ENCODE measurements at places on chromosomes 5 and 9.

GRCh38 chr5:54947187-54947586, 38.2 kb downstream of the ESM1 start:
- DNase-seq, result no peak

GRCh38 chr5:104513121-104513602, 950.6 kb upstream of the NUDT12 start:
- no peak for DNase-seq

GRCh38 chr9:128724744-128725211, 851 bp upstream of the ZDHHC12 start:
- DNase-seq, result no peak

DNA sequence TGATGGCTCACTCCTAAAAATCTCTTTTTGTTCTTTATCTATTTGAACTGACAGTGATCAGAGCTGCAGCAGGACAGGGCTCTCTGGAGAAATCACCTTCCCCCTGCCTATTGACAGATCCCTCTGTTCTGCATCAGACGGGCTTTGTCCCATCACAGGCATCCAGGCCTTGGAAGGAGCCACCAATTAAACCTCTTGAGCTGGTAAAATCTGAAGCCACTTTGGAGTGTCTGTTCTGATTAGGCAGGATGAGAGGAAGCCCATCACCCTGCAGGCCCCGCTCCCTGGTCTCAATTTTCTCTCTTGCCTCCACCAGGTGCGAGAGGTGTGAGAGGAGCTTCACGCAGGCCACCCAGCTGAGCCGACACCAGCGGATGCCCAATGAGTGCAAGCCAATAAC, 97.7 kb downstream of the PRDM6 start:
- no peak for DNase-seq

- no peak for DNase-seq
These were observed 40.0 kb upstream of the ORM1 start for GRCh38 chr9:114282926-114283325.

DNA sequence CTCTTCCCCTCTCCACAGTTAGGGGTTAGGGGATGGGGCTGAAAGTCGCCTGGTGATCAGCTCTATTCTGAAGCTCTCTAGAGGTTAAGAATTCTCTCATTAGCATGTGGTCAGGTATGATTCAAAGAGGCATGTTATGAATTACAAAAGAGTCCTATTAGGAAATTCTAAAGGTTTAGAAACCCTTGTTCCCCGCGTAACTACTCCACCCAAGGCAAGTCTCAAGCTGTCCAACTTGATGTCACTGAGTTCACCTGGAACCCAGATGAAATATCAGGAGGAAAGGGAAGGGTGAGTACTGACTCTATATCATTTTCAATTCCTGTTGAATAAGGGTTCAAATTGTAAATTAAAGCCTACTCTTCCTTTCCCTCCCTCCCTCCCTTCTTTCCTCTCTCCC, 18.1 kb upstream of the RNF145 start:
- no peak for DNase-seq

- no peak for DNase-seq
These were observed 123.2 kb downstream of the SPOCK1 start for GRCh38 chr5:137375741-137376526.

- no peak for DNase-seq
These were observed 107.9 kb downstream of the ARHGAP26 start for GRCh38 chr5:142878111-142878510.

DNA sequence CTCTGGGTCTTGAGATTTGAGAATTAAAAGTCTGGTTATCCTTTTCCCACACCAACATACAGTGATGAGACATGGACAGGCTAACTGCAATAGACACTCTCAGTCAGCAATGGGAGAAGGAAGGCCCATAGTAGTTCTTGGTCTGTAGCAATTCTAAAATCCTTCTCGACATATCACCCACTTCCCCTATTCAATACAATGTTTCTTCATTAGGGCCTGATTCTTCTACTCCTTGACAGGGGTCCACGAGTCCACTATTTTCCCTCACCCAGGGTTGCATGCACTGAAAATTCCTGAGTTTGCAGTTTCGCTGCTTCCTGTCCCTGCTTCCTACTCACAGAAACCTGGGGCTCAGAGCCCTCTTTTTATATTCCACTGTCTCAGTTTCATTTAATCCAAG, 402.8 kb downstream of the MAT2B start:
- no peak for DNase-seq

- no peak for DNase-seq
These were observed 54.9 kb downstream of the TMEM167A start for GRCh38 chr5:83022334-83022733.

- no peak for DNase-seq
These were observed 11.4 kb downstream of the SLC38A9 start for GRCh38 chr5:55700745-55701144.

DNA sequence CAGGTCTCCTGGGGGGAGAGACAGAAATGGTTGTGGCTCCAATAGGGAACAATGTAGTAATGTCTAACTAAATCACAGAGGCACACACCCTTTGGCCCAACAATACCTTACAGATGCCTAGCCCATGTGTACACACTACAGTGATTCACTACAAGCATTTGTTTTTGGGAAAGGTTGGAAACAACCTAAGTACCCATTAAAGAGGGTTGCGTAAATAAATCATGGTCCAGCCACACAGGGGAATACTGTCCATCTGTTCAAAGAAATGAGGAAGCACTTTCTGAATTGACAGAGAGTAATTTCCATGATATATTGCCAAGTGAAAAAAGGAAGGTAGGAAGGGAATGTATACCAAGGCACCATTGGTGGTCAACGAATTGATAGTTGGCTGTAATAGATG, 22.0 kb upstream of the GTF3C5 start:
- DNase-seq, result no peak

DNA sequence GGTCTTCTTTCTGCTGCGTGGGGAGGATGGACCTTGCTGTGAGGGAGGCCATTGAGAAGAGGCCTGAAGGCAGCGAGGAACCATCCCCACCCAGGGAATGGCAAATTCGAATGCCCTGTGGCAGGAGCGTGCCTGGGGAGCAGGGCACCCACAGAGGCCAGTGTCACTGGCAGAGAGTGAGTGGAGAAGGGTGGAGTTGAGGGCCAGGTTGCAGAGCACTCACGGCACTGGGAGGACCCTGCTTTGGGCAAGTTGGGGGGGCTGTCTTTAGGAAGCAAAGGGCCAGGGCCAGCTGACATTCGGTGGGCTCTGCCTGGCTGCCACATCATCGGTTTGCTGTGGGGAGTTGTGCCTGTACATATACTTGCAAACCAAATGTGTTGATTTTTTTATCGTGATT, 47.2 kb downstream of the SYK start:
- DNase-seq, result no peak

- DNase-seq, result no peak
These were observed 174.3 kb downstream of the MRPS30 start for GRCh38 chr5:44983006-44983405.

GRCh38 chr9:127931092-127931881, 710 bp upstream of the PIP5KL1 start:
- no peak for DNase-seq

- DNase-seq, result no peak
These were observed 756.8 kb upstream of the CDH6 start for GRCh38 chr5:30436691-30437090.

GRCh38 chr5:34002629-34003328, 5.1 kb downstream of the AMACR start:
- no peak for DNase-seq

DNA sequence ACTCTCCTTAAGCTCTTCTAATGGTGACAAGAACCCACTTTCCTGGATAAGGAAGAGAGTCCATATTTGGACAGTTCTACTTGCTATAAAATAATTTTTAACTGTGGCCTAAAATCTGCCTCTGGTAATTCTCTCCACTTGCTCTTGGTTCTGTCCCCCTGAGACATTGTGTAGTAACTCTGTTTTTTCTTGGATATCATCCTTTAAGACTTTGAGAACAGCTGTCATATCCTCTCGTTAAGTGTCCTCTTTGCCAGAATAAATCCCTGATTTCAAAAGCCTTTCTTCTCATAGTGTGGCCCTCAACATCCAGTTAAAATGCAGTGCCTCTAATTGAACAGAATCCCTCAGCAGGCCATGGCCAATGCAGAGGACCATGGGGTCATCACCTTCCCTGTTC, 101.5 kb downstream of the ARHGEF28 start:
- no peak for DNase-seq

Data from stimulated activated CD4-positive, alpha-beta T cell treated with anti-CD3 and anti-CD28 coated beads, Interleukin-1b, Interleukin-23, amount 100 ng/mL, for 24 hours (primary cell).